CD4-positive, alpha-beta T cell treated with Interleukin-6 for 4 hours (primary cell): ENCODE measurements at places on chromosomes 11 and 22.

DNA sequence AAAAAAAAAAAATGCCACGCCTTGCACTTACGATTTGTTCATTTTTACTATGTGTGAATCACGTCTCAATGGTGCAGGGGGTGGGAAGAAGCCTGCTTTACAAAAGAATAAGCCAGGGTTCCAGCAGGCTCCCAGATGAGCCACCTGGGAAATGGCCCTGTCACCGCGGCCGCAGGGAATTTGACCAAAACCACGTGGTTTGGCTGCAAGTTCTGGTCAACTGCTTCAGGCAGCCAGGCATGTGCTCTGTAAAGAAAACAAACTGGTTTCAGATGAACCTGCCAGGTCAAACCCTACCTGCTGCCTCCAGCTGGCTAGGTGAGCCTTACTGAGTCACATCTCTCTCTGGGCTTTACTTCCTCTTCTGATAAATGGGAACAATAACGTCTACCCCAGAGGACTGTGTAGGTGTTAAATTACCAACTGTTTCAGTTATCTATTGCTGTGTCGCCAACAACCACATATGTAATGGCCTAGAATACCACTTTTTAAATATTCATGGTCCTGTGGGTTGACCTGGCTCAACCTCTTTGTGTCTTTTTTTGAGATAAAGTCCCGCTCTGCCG, 30.5 kb upstream of the GCAT start:
- no peak for DNase-seq

GRCh38 chr11:115605871-115606497, 101.8 kb upstream of the CADM1 start:
- DNase-seq = no peak

DNA sequence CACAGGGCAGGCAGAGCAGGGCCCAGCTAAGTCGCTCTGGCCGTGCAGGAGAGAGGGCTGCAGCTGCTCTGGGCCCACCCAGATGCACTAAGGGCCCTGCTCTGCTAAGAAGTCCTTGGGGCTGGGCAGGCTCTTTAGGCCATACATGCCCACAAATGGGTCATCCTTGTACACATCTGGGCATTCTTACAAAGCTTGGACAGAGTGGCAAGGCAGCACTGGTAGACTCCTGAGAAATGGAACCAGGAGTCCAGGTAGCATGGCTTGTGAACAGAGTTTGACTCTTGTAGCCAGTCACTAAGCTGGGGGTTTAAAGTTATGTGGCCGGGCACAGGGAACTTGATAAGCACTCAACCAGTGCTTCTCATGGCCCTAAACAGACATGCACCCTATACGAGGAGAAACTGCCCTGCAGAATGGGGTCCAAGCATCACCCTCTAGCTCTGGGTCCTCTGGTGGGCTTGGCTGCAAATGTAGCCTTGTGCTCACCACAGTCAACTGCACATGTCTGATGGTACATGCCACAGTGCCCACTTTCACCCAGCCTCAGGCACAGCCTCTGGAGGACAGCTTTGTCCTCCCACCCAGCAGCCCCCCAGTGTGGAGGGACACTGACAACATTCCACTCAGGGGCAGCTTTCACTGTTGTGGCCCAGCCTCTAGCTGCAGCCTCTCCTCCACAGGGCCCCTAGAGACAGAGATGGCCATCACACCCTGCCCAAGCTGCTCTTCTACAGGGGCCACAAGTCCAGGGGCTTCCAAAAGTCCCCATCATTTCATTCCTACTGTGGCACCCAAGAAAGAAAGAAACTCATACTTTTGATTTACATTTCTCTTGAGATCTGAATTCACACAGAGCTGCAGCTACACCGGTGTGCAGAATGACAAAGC, 75.2 kb downstream of the DGCR2 start:
- DNase-seq = no peak

GRCh38 chr11:7498193-7498592, 12.9 kb downstream of the OLFML1 start:
- DNase-seq = no peak

GRCh38 chr11:70501933-70502540, 103.7 kb downstream of the CTTN start:
- DNase-seq = no peak

GRCh38 chr11:68550485-68550817, 89.9 kb downstream of the PPP6R3 start:
- peak; percentile 37 for DNase-seq

DNA sequence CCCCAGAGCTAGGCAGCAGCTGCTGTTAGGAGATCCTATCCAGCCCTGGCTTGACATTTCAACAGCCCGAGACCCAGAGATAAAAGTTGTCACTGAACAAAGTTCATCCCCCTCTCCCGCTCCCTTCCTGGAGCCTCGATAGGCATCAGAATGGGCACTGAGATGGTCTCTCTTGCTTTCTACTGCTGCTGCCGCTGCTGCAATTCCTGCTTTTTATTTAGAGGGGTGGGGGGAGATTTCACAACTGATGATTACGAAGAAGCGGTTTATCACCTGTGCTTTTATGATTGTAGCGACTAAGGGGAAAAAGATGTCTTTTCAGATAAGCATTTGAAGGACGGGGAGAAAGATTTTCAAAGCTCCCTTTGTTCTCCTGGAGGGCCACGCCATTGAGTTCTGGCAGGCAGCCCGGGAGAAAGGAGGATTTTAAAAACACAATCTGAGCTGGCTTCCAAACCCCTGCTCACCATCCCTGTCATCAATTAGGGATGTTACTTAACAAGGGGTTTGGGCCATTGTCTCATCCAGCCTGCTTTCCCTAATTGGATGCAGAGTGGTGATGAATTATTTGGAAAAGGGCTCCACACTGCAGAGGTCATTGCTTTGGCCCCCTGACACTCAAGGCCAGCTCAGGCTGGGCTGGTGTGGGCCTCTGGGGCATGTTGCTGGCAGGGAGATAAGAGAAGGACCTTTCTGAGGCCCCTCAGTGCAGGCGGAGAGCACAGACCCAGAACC, 344.7 kb downstream of the BUD13 start:
- no peak for DNase-seq

DNA sequence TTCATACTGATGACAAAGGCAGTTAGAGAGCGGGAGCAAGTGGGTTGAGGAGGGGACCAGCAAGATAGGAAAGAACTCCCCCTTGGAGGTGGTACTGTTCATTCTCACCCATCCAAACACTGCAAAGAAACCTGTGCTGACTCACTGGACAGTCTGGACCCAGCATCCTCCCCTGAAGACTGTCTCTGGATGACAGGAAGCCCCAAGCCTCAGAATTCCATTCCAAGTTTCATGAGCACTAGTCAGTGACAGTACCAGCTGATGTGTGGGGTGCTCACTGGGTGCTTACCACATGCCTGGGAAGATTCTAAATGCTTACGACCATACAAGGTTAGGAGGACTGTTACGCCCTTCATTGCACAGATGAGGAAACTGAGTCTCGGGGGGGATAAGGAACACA, 160.9 kb downstream of the IGLL1 start:
- no peak for DNase-seq

DNA sequence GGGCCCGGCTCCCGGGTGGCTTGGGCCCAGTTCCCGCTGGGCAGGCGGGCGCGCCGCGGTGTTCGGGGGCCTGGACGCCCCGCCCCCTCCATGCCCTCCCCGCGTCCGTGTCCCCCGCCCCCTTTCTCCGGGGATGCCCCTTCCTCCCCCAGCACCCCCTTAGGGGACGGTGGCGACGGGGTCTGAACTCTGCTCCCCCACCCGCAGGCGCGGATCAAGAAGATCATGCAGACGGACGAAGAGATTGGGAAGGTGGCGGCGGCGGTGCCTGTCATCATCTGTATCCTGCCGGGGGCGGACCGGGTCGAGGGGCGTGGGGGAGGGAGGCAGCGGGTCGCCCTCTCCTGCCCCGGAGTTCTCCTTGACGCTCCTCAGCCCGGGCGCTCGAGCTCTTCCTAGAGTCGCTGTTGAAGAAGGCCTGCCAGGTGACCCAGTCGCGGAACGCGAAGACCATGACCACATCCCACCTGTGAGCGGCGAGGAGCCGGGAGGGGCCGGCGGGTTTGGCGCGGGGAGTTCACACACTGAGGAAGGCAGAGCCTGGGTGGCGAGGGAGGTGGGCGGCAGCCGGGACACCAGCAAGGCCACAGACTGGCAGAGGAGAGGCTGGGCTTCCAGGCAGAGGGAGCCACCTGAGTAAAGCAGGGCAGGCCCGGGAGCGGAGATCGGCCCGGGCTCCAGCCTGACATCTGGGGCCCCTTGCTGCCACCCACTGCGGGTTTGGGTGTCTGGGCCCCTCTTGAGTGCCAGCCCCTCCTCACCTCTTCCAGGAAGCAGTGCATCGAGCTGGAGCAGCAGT, 546 bp downstream of the DRAP1 start:
- DNase-seq = peak; percentile 68

- no peak for DNase-seq
These were observed 40.0 kb upstream of the PRDM11 start for GRCh38 chr11:45106440-45106839.

DNA sequence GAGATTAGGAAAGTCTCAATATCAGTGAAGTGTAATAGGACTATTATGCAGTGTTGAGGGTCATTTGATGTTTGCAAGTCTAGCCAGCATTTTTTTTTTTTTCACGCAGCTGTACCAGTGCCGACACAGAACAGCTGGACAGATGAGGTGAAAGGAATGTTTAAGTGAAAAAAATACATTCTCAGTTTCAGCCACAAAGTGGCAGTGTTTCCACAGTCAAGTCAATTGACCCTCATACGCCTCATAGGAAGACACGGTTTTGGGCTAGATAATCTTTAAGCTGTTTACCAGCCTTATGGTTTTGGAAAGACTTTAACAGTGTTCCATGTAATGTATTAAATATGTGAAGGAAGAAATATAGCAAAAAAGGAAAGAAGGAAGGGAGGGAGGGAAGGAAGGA, 349.9 kb upstream of the ANO3 start:
- DNase-seq = no peak
